Effector memory CD8-positive, alpha-beta T cell (primary cell): ENCODE measurements at places on chromosomes 5 and 9.

DNA sequence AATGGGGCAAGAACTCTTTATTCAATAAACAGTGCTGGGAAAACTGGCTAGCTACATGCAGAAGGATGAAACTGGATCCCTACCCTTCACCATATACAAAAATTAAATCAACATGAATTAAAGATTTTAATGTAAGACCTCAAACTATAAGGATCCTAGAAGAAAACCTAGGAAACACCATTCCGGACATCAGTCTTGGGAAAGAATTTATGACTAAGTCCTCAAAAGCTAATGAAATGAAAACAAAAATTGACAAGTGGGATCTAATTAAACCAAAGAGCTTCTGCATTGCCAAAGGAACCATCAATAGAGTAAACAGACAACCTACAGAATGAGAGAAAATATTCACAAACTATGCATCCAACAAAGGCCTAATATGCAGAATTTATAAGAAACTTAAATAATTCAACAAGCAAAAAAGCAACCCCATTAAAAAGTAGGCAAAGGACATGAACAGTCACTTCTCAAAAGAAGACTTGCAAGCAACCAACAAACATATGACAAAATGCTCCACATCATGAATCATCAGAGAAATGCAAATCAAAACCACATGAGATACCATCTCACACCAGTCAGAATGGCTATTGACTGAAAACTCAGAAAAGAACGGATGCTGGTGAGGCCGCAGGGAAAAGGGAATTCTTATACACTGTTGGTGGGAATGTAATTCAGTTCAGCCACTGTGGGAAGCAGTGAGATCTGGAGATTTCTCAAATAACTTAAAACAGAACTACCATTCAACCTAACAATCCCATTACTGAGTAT, 104.3 kb upstream of the MAP3K1 start:
- no peak for DNase-seq

- no peak for DNase-seq
Measured at GRCh38 chr9:88890546-88890945, 100.7 kb upstream of the S1PR3 start.

GRCh38 chr5:125409234-125409860, 662.9 kb upstream of the ZNF608 start:
- DNase-seq, result no peak

GRCh38 chr5:142254431-142254830, 70.4 kb downstream of the SPRY4 start:
- DNase-seq, result no peak

GRCh38 chr9:132854832-132855231, 23.3 kb downstream of the AK8 start:
- DNase-seq, result no peak

DNA sequence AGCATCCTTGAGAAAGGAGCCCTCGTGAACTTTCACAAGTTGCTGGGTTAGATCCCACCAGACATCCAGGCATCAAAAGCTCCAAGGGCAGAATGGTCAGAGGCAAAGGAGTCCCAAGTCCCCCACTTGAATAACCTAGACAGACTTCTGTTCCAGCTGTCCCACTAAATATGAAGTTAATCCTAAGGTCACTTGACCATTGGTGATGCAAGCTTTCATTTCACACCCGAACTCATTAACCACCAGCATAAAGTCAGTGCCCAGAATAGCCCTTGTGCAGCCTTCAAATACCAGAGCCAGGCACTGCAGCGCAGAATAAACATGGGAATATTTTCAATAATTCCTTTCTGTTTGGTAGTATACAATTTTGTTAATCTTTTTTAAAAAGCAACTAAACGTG, 28.9 kb downstream of the OXCT1 start:
- no peak for DNase-seq

GRCh38 chr5:125209650-125210049, 463.2 kb upstream of the ZNF608 start:
- DNase-seq, result no peak

DNA sequence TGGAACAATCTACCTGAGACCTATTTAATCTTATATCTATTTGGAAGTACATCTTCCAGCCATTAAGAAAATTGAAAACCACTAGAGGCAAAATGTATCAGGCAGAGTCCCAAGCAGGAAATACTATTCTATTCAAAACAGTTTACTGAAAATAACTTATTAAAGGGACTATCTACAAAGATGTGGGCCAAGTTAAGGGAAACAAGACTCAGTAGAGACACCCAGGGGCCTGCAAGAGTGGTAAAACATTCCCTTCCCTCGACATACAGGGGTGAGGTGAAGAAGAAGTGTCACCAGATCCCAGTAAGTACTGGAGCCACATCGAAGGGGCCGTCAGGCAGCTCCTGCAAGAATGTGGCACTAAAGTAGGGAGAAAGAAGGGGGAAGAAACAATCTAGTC, 12.1 kb upstream of the NRG2 start:
- no peak for DNase-seq

DNA sequence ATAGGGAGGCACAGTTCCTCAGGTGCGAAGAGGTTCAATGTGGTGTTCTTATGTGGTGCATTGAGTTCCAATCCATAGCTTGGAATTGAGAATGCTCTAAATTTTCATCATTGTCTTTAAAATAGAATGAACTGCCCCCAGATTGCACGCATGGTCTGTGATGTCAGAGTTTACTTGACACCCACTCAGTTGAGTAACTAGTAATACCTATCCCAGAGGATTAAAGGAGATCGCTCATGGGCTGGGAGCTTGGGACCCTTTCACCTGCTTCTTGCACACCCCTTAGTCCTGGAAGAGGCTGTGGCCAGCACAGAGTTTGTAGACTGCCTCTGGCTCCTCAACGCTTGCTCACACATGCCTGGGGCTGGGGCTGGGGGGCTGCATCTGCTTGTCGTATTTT, 95.1 kb upstream of the OTULINL start:
- DNase-seq, result no peak

DNA sequence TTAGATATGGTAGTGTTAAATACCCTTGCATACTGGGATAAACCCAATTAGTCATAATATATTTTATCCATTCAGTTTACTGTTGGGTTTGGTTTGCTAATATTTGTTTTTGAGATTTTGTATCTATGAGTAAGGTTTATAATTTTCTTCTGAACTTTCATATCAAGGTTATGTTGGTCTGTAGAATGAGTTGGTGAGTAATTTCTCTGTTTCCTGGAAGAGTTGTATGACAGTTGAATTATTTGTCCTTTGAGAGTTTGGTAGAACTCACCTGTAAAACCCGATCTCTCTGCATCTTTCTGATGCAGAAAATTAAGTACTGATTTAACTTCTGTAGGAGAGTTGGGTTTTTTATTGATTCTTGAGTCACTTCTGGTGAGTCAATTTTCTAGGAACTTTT, 20.4 kb downstream of the DDX4 start:
- no peak for DNase-seq

- no peak for DNase-seq
Measured at GRCh38 chr9:70902692-70903131, 218.7 kb downstream of the TRPM3 start.

- no peak for DNase-seq
Measured at GRCh38 chr9:19918630-19919029, 129.8 kb upstream of the SLC24A2 start.

GRCh38 chr5:3382782-3383181, 212.8 kb upstream of the IRX1 start:
- no peak for DNase-seq

DNA sequence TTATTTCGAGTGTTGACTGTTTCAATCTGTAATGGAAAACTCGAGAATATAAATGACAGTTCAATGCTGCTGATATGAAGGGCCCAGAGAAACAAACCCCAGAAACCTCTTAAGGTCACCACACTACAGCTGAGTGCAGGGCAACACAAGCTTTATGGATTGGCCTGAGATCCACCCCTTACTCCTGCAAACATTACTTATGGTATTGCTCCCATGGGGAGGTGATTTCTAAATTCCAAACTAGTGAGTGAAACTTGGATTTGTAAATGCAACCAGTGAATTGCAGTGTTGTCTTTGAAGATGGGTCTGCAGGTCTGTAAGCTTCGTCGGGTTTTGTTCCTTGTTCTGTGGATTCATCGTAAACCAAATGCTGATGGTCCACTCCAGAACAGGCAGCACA, 85.4 kb downstream of the NTRK2 start:
- no peak for DNase-seq

DNA sequence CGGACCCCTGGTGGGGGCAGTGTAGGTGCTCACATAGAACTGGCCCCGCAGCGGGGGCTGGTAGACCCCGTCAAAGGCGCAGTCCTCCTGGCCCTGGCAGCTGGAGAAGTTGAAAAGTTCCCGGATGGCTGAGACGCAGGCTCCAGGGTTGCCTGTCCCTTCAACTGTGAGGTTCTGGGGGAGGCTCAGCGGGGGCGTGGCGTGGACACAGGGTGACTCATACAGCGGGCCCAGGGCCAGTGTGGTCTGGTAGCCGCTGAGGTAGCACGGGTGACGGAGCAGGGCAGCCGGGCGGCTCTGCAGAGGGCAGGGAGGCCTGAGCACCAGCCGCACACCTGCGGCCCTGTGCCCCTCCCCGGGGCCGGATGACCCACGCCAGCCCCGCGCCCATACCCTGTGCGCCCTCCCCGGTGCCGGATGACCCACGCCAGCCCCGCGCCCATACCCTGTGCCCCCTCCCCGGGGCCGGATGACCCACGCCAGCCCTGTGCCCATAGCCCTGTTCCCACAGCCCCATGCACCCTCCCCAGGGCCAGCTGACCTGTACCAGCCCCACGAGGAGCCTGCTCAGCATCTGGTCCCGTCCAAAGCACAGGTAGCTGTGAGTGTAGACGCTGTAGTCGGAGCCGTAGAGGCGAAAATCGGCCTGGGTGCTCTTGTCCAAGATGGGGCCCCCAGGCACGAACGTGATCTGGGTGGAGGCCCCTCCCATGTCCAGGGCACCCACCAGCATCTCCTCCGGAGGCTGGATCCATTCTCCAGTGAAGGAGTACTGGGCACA, 5.0 kb downstream of the ENTPD8 start:
- DNase-seq, result no peak

DNA sequence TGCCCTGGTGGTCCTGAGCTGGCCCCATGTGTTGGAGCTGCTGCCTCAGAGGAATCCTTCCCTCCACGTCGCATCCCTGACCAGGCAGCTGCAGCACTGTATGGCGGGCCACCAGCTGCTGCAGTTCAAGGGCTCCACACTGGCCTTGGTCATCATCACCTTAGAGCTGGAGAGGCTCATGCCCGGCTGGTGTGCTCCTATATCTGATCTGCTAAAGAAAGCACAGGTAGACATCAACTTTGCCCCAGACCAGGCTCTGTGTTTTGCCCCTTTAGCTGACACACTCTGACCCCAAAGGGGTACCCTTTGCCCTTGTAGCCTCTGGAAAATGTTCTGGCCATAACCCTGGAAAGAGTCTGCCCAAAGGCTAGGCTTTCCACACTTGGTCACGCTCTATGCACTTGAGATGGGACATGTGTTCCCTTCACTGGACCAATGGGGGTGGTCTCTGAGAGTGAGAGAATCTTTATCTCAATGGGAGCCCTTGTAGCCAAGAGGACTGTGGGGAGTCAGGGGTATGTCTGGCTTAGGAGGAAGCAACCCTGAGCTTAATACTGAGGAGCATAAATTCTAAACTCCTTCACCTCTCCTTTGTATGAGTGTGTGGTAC, 4.8 kb downstream of the CCNI2 start:
- DNase-seq, result no peak

- no peak for DNase-seq
Measured at GRCh38 chr9:74718709-74719108, 169.0 kb downstream of the TRPM6 start.

DNA sequence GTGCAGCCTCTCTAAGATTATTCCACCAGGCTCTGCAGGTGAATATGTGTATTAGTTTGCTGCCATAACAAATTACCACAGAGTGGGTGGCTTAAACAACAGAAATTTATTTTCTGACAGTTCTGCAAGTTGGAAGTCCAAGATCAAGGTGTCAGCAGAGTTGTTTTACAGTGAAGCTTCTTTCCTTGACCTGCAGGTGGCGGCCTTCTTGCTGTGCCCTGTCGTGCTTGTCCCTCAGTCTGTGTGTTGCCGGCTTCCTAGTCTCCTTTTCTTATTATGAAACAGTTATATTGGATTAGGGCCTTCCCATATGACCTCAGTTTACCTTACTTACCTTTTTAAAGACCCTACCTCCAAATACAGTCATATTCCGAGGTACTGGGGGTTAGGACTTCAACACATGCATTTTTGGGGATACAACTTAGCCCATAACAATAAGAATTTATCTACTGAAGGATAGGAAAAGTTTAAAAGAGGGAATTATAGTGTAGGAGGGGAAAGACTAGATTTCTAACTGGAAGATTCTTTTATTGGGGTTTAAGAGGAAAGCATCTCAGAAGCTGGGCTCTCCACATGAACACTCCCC, 97.4 kb downstream of the OSTF1 start:
- DNase-seq, result peak; percentile 27

DNA sequence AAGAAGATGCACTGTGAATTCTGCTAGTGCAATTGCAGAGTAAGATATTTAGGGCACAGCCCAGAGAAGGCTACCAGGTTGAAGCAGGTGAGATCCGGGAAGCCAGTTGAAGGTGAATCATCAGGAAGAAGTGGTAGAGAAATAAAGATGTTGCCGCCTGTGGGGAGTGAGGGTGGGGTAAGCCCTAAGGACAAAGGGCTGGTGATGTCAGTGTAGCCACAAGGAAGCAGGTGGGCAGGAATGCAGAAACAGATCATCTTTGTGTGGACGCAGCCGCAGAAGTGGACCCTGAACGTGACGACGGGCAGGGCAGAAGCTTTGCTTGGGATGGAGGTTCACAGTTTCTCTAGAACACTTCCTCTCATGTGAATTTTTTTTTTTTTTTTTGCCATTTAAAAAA, 164.2 kb downstream of the ACTL7B start:
- DNase-seq, result no peak

DNA sequence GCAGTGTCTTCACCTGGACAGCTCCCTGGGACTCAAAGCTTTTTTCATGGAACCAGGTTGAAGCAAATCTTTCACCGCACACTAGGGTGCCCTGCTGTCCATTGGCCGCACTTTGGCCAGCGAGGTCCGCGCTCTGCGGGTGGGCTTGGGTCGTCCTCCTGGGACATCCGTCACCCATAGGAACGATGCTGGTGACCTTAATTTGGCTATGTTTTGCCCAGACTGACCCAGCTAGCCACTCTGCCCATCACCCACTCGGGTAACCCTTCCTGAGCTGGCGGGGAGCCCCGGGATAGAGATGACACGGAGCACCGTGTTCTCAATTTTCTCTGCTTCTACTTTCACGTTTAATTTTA, 25.9 kb downstream of the ZDHHC11B start:
- DNase-seq, result no peak

DNA sequence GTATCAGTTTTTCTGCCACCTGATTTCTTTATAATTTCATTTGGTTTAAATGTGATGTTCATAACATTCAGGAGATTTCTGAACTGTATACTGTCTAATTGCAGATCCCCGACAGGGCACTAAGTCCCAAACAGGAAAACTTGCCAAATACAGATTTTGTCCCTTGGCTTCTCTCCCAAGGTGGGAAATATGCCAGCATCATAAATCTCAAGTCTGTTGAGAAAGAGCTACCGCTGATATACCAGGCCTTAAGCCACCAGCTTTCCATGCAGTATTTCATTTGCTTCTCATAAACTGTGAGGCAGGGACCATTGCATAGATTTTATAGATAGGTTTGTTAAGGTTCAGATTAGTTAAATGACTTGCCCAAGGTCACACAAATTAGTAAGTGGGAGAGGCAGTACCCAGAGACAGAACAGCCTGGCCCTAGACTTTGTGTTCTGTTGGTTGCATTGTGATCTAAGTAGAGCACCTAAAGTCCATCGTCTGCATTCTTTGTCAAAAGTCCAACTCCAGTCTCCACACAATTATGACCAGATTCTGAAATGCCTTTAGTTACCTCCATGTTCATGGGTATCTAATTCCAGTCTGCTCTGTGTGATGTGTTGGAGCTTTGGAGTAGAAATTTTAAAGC, 16.2 kb downstream of the GPR21 start:
- no peak for DNase-seq

GRCh38 chr5:53438486-53439472, 41.6 kb upstream of the FST start:
- no peak for DNase-seq
